Tibial nerve (tissue), 4 donors: ENCODE measurements at places on chromosomes 13 and 19. TPM values are rescaled to one million over a fixed set of nuclear protein-coding genes. Genes with fewer than 3 reads are reported as not detected.

The SUGP2 gene
- 50.8 TPM for total RNA-seq

The CYP2A7 gene
- total RNA-seq = not detected

The FAM124A gene
- 29.5 TPM for total RNA-seq

The C19orf73 gene
- not detected for total RNA-seq

The SLC10A2 gene
- not detected for total RNA-seq

The PRR20D gene
- total RNA-seq = not detected

The CEACAM7 gene
- total RNA-seq = not detected

The ZNF536 gene
- 39.0 TPM for total RNA-seq

DNA sequence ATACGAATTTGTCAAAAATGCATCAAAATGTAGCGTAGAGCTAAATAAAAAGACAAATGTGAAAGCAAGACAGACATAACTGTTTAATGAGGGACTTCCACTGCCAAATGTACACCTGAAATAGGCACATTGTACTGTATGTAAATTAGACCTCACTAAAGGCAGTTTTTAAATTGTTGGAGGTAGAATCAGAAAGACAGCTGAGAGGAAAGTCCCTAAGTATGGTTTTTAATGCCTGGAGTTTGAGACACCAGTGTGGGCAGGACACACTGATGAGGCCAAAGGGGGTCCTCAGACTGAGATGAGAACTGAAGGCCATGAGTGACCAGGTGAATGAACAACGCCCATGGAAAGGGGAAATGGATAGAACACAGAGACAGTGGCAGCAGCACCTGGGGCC lies 22.9 kb downstream of the MED26 start:
- DNase-seq = no peak

- DNase-seq = no peak
These were observed 17.5 kb upstream of the ZNF90 start for GRCh38 chr19:20060282-20060681.

DNA sequence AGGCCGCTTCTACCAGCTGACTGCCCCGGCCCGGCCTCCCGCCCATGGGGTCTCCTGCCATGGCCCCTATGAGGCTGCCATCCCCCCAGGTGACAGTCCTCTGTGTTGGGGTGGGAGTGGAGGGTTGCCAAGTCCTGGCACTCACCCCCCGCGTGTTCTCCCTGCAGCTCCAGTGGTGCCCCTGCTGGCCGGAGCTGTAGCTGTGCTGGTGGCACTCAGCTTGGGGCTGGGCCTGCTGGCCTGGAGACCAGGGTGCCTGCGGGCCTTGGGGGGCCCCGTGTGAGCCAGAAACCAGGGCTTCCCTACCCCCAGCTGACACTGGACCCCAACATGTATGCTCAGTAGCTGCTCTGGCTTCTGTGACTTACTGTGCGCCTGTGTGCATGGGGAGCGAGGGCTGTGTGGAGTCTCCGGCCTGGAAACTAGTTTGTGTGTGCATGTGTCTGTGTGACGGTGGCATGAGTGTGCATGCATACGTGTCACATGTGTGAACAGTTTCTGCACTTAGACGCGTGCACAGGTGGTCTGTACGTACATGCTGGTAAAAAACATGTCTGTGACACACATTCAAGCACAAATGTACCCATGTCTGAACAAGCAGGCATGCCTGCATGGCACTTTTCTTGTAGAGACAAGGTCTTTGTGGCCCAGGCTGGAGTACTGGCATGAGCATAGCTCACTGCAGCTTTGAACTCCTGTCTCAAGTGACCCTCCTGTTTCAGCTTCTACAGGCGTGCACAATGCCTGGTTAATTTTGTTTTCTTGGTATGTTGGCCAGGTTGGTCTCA lies 4.9 kb downstream of the ACP4 start:
- no peak for DNase-seq

GRCh38 chr13:50161052-50161451 lies 145.8 kb downstream of the KCNRG start:
- DNase-seq = no peak

- no peak for DNase-seq
These were observed 6.5 kb upstream of the ZNF444 start for GRCh38 chr19:56134654-56134921.

- DNase-seq = no peak
These were observed 211.1 kb upstream of the NBEA start for GRCh38 chr13:34730961-34731360.

DNA sequence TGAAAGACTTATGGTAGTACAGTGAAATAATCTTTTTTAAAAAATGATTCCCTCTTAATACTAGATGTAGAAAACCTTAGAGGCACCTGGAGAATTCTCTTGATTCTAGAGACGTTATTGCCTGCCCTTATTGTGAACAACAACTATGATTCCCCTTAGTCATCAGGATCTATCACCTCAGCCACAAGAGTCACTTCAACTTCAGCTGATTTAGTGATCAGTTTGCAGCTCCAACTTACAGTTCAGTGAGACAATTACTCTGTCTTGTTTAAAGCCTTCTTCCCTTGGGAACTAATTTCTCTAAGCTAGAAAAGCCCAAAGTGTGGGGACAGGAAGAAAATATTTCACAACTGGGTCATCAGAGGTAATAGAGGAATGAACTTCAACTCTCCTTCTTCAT lies 254.3 kb upstream of the SLITRK1 start:
- DNase-seq = no peak

DNA sequence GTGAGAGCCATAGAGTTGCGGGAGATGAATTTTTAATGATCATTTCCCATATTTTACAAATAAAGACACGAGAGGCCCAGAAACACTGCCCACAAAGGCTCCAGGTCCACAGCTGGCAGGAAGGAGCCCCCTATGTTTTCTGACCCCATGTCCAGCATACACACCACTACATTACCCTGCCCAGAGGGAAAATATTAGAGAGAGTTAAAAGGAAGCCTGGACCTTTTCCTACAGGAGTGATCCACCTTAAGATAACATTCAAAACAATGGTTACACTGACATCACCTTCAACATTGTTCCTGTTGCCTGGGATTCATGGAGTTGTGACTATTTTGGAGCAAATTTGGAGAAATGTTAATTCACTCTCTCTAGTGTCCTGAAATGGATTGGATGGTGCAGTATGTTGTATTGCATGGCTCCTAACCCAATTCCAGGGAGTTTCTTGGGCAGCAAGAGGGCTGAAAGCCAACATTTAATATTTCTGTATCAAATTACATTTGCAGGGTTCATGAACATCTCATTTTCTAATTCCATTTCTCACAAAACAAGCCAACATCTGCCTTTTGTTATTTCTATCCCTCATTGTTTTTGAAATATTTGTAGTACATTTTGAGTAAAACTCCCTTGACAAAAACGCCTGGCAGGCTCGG lies 172.5 kb downstream of the DLEU7 start:
- DNase-seq = no peak

GRCh38 chr13:111011899-111012298 lies 97.0 kb upstream of the ANKRD10 start:
- DNase-seq = no peak

- DNase-seq = no peak
These were observed 10.3 kb downstream of the ACTN4 start for GRCh38 chr19:38657633-38658222.

GRCh38 chr13:43908156-43909126 lies 28.7 kb downstream of the LACC1 start:
- peak; percentile 40 for DNase-seq

DNA sequence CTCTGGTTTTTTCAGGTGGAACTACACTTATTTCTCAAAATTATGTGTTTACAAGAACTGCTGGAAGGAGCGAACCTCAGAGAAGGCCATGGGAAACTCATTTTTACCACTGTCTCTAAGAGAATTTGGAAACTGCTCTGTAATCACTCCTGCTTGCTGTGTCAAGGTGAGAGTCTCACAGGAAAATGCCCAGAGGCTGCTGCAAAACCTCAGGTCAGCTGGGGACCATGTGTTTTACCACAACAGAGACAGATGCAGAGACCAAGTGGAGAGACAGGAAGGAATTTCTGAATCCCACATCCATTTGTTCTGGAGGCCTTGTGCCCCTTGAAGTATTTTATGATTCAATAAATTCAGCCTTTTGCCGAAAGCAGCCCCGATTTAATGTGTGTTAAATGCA lies 743.8 kb upstream of the SLC10A2 start:
- no peak for DNase-seq

- no peak for DNase-seq
These were observed 379.8 kb downstream of the DLEU7 start for GRCh38 chr13:50463719-50464118.

- DNase-seq = peak; percentile 7
These were observed 92.9 kb upstream of the SGCG start for GRCh38 chr13:23087880-23088279.

DNA sequence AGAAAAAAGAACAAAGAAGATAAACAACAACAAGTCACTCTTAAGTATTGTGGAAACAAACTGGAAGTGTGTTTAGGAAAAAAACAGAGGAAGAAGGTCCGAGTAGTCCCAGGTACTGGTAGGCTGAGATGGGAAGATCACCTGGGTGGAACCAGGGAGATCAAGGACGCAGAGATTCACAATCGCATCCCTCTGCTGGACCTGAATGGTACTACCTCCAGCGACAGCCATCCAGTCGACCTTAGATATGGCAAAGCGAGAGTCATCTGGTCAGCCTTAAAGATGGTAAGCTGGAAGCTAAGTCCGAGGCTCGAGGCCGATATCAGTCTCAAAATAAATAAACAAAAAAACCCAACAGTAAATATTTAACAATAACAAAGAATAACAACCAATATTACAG lies 44.9 kb upstream of the ZNF91 start:
- DNase-seq = no peak

DNA sequence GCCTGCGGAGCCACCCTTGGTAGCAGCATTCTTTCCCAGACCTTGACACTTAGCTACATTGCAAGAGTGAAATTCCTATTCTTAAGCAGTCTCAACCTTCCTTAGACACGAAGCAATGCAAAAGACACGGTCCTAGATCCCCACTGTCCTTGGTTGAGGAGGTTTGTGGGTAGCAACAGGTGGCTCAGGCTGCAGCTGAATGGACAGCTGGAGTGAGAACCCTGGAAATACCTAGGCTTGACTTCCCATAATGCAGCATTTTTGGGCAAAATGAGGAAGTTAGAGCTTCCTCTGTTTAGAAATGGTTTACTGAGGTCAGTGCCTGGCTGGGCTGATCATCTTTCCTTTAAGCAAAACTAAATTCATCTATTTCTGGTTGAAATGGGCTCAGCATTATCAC lies 296.6 kb downstream of the RFC3 start:
- no peak for DNase-seq

DNA sequence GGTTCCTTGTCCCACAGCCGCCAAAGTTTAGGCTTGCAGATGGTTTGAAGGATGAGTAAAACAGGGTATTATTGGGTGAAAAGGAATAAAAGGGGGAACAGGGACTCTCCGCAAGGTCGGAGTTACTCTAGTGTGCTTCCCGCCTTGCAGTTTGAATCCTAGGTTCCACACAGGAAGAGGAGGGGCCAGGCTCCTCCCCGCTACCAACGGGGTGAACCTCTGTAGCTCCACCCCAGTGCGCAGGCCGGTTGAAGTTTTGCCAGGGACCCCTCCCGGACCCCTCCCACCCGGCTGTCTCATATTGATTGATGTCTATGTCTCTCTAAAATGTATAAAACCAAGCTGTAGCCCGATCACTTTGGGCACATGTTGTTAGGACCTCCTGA lies 11.6 kb upstream of the GTF2F2 start:
- no peak for DNase-seq

- DNase-seq = no peak
These were observed 156.3 kb upstream of the FNDC3A start for GRCh38 chr13:48819376-48819775.

GRCh38 chr19:33291623-33292534 lies 10.5 kb downstream of the CEBPA start:
- DNase-seq = no peak

GRCh38 chr13:39317291-39317690 lies 279.0 kb downstream of the NHLRC3 start:
- no peak for DNase-seq

GRCh38 chr19:36916991-36917390 lies 859 bp downstream of the ZNF568 start:
- DNase-seq = no peak

GRCh38 chr13:77650409-77650808 lies 47.1 kb upstream of the SLAIN1 start:
- DNase-seq = no peak

GRCh38 chr13:50421473-50422130 lies 406.4 kb downstream of the KCNRG start:
- DNase-seq = no peak
